ENCODE measurements at places on chromosomes 5 and 9.

GRCh38 chr5:127040796-127041520 lies 10.6 kb upstream of the MARCHF3 start:
- DNase-seq = no peak

- DNase-seq = no peak
Observed at GRCh38 chr9:117395151-117395650, 19.7 kb downstream of the ASTN2 start.

GRCh38 chr5:150510460-150511263 lies 2.7 kb downstream of the NDST1 start:
- no peak for DNase-seq

- DNase-seq = no peak
Observed at GRCh38 chr9:113619491-113620376, 156.2 kb downstream of the RGS3 start.

DNA sequence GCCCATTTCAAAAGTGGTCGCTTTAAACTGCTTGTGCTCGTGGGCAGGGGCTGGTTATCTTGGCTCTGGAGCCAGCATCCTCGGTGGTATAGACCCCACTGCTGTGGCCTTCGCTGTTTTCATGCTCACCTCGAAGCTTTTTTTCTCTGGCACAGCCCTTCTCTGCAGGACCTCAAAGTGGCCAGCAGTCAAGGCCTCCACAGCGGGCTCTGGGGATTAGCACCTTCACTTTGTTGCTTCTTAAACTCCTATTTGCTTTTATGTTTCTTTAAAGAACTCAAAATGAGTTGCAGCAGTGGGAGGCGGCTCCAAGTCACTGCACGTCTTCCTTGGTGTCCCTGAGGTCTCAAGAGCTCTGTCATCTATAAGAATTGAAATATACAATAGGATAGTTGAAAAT lies 165.1 kb downstream of the CACNA1B start:
- DNase-seq = no peak

GRCh38 chr9:38337706-38338264 lies 54.7 kb upstream of the ALDH1B1 start:
- no peak for DNase-seq

- DNase-seq = no peak
Observed at GRCh38 chr9:68685213-68685612, 19.8 kb upstream of the PIP5K1B start.

DNA sequence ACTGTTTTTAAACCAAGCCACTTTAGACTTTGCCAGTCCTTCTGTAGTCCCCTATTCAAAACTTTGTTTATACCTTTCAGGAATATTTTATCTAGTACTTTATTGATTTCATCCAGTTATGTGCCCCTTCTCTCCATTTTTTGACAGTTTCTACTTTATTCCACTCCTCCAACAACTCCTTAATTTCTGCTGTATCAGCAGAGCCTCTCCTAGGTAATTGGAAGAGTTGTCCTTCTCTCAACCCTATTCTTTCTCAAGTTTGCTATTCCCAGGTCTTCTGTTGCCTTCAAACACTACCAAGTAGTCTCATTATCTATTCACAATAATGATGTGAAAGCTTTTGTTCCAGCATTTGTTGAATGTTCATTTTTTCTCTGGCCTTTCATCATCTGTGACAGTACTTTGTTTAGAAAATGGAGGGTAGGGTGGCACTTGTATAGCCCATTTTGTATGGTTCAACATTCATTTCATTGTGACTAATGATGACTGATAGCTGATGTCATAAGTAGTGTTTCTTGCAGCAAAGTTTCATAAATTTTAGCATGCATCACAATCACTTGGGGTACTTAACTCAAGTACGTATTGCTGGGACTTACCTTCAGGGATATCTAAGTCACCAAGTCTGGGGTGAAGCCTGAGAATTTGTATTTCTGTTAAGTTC lies 204.4 kb upstream of the DMRT1 start:
- DNase-seq = no peak

GRCh38 chr5:56561455-56561854 lies 253.9 kb upstream of the MAP3K1 start:
- DNase-seq = no peak

DNA sequence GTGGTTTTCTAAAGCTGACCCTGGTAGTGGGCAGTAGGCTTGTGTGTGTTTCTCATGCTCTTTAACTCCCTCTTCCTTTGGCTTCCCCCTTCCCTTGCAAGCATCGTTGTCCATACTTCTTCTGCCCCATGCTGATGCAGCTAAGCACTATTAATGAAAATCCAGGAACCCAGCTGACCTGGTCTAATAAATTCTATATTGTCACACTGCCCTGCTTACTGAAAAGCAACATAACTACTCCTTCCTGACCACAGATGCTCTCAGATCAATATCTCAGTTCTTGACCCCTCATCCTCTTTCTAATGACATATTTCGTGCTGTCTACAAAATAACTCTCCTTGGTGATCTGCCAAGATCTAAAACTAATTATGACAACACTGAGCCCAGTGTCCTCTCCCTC lies 405.5 kb downstream of the EFNA5 start:
- DNase-seq = no peak

- peak; percentile 39 for DNase-seq
Observed at GRCh38 chr5:168916266-168916665, 337.1 kb upstream of the PANK3 start.

DNA sequence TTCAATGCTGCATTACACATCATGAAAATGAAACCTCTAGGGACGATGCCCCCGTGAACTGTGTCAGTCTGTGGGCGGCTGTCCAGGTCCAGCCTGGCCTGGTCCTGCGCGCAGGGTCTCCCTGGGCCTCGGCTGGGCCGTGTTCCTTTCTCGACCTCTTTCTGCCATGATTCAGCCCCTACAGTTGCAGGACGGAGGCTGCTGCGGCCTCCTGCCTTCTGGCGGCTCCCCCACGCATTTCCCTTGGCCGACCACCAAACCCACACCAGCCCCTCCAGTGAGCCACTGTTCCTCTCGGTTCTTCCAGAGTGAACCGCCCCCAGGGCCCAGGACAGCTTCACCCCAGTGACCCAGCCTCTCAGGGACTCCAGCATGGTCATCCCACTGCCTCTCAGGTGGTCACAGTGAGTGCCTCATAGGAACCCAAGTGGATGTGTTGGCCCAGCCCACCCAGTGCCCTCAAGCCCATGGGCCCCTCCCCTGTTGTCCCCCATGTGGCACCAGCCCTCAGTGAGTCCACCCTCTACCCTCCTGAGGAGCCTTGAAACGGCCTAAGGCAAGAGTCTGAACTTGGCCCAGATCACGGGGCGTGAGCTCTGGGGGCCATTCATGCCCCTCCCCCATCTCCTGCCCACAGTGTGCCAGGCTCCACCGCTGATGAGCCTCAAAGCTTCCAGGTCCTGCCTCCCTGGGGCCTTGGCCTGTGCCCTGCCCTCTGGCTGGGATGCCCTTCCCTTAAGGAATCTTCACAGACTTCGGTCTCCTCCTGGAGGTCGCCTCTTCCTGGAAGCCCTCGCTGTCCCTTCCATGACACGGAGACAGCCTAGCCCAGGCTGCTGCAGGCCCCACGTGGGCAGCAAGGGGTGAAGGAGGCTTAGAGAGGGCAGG lies 10.0 kb upstream of the CLIC3 start:
- no peak for DNase-seq

DNA sequence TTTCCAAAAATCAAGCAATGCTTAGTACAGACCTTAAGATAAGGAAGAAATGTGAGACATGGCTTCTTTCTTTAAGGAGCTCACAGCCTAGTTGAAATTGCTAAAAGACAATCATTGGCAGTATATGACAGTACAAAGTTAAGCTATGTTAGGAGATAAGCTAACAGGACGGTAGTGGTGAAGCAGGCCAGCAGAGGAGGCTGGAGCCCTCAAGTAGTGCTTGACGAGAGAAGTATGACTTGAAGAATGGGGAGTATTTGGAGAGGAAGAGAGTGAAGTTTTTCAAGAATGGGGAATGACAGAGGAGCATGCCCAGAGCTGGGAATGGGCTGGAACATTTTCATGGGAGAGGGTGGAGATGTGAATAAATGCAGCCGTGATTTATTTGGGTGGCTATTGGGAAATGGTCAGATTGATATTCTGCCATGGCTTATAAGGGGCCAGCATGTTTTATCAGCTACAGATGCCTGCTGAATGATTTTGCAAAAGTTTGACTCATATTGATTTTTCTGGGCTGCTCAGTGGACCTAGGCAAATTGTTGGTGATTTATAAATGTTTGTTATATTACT lies 43.7 kb downstream of the LURAP1L start:
- no peak for DNase-seq

DNA sequence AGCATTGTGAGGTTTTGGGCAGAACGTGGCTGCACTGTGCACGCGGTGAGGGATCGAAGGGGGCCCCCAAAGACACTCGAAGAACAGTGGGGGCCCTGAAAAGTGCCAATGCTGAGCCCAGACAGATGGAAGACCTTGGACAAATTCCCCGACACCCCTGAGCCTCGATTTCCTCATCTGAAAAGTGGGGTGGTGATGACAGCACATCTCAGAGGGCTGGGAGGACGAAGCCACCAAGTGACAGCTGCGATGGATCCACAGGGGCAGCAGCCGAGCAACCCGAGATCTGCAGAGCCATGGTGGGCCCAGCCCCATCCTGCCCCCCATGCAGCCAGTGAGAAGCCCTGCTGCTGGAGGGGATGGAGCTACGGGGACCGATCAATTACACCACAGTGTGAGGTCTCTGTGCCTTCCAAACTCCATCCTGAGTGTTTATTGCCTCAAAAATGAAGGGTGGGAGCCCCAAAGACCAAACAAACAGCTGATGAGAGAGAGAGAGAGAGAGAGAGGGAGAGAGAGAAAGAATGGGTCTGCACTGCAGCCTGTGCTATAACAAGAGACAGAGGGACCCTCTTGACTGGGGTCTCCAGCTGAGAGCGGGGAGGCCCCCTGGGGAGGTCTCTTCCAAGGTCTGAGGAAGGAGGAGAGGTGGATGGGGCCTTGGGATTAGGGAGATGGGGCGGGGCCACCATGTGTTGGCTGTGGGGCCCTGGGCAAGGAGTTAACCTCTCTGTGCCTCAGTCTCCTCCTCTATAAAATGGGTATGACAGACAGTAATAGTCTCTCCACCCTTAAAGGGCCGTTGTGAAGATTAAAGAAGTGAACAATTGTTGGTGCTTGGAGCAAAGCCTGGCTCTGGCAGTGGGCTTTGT lies 134.4 kb upstream of the IER5L start:
- no peak for DNase-seq

DNA sequence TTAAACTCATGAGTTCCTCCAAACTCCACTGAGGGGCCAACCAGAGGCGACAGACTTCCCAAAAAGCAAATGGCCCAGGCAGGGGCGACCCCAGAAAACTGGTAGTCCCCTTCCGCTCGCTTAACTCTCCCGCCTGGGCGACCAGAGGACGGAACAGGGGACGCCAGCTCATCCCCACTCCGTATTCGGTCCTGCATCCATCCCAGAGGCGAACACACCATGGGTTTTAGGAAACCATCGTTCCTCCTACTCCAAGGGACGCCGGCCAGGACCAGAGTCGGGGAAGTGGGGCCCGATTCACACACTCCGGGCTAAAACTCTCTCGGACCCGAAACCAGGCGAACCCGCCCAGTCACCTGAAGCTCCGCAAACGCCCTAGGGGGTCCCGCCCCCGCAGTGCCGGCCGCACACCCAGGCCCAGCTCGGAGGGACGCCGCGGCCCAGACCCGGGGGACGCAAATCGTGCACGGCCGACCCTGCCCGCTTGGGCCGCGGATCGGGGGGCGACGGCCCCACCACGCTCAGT lies 478 bp downstream of the TEX10 start:
- DNase-seq = peak; percentile 14

GRCh38 chr5:141559461-141559860 lies 59.3 kb downstream of the DIAPH1 start:
- DNase-seq = no peak

DNA sequence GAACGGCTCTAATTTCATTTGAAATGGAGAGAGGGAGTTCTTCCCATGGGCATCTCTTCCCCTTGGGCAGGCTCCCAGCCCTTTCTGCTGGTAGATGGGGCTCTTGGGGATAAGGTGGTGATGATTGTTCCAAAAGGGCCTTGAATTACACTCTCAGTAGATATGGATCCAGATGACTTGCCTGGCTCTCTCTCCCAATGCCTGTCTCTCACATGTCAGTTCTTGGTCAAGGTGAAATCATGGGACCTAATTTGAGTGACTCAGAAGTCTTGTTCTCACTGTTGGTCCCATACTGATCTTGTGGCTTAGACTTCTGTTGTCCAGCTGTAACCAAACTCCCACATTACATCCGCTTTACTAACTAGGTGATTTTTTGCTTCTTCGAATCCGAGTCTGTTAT lies 317.0 kb upstream of the RFX3 start:
- DNase-seq = no peak

DNA sequence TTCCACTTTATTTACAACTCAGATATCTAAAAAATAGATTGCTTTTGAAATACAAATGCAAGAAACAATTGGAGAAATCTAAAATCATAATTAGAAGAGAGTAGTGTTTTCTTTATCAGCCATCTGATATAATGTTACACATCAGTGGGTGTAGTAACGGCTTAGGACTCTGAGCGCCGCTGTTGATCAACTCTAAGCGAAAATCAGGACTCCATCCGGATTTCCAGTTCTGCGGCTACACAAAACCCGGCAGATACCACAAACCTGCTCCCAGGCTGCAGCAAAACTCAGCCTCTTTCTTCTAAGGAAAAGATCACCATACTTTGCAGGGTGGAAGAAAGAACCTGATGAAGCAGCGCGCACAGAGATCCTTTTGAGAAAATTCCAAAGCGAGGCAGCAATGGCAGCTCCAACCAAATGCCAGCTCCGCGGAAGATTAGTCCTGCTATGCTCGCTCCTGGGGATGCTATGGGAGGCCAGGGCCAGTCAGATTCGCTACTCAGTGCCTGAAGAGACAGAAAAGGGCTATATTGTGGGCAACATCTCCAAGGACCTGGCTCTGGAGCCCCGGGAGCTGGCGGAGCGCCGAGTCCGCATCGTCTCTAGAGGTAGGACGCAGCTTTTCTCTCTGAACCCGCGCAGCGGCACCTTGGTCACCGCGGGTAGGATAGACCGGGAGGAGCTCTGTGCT lies at the start of gene PCDHGA9:
PCDHGA9 (plus strand) TSS at position 226 of the 691 bp plus-strand sequence; CDS start at position 401, 175 bp downstream.
- DNase-seq = no peak

- no peak for DNase-seq
Observed at GRCh38 chr9:87236546-87236945, 261.1 kb upstream of the DAPK1 start.

GRCh38 chr9:99822109-99822805 lies 572 bp downstream of the NR4A3 start:
- DNase-seq = no peak

DNA sequence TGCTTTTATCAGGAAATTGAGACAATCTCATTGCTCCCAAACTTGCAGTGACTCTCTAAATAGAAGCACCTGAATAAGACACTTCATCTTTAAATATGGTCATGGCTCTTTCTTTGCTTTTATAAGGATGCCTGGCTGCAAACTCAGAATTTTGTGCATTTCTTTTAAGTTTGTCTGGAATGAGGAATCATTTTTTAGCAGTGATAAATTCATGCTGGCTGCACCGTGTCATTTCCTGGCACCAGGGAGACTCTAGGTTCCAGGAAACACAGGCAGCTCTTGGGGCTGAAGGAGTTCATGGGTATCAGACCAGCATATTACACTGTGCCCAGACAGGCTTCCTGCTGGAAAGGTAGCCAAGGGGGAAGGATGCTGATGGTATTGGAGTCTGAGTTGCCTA lies 109.9 kb downstream of the NUDT12 start:
- no peak for DNase-seq
